ENCODE measurements at places on chromosomes 5 and 9. TPM values are rescaled to one million over a fixed set of nuclear protein-coding genes. Genes with fewer than 3 reads are reported as not detected.

The FGF10 gene
- not detected for total RNA-seq

The C1QTNF3 gene
- total RNA-seq: 2.1 TPM

The CCNO gene
- total RNA-seq: 0.33 TPM

The FBN2 gene
- total RNA-seq: 5.9 TPM

The SLC6A3 gene
- not detected for total RNA-seq

The AGXT2 gene
- total RNA-seq: not detected

The SHOC1 gene
- not detected for total RNA-seq

The OR1L6 gene
- not detected for total RNA-seq

The LPAR1 gene
- total RNA-seq: 0.33 TPM

The TRAF1 gene
- total RNA-seq: 1.3 TPM

The IRX1 gene
- not detected for total RNA-seq

The DMRT3 gene
- total RNA-seq: not detected

The FAM221B gene
- not detected for total RNA-seq

The GABRA1 gene
- total RNA-seq: not detected

The ZDHHC12 gene
- total RNA-seq: 39.0 TPM

The ASS1 gene
- total RNA-seq: 9.9 TPM

The CDC20B gene
- total RNA-seq: 0.19 TPM

The ANKRD31 gene
- 0.10 TPM for total RNA-seq

The GPR150 gene
- total RNA-seq: 0.33 TPM

The FRMD3 gene
- 11.1 TPM for total RNA-seq

The TBCA gene
- 103 TPM for total RNA-seq

The NR2F1-AS1 gene
- total RNA-seq: 16.4 TPM

The RNF183 gene
- not detected for total RNA-seq

The PPP3R2 gene
- not detected for total RNA-seq

The NSUN2 gene
- 56.0 TPM for total RNA-seq

The GMCL2 gene
- total RNA-seq: not detected

The PBX3 gene
- 18.6 TPM for total RNA-seq

The IFNE gene
- total RNA-seq: 1.6 TPM

The NOXA1 gene
- 2.0 TPM for total RNA-seq

The WDR38 gene
- total RNA-seq: not detected

The PCDHB13 gene
- 1.3 TPM for total RNA-seq

The ARID3C gene
- 0.33 TPM for total RNA-seq

The DMGDH gene
- total RNA-seq: 0.33 TPM

The RETREG1 gene
- total RNA-seq: not detected

The FGFR4 gene
- total RNA-seq: 4.6 TPM
